GM12892 (cell line): ENCODE measurements at places on chromosomes 13 and 19.
A peak's percentile ranks its signal among the peaks of the same experiment; 100 is the strongest.

DNA sequence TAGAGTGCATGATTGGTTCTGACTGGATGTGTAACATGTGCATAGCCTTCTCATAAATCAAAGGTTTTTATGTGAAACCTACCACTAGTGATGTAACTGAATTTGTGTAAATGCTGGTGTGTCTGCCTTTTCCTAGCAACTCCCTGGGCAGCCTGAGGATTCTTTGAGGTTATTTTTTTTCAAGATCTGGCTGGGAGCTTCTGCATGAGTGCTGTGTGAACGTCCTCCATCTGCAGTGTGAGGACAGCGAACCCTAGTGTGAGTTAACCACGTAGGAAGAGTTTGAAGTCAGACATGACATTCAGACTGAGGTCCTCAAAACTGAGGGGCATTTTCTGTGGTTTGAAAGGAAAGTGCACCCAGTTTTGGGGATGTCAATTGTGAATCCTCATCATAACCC lies 39.9 kb downstream of the DPRX start:
- DNase-seq = no peak

- no peak for DNase-seq
Observed at GRCh38 chr19:6039566-6040225, 61.8 kb upstream of the RANBP3 start.

DNA sequence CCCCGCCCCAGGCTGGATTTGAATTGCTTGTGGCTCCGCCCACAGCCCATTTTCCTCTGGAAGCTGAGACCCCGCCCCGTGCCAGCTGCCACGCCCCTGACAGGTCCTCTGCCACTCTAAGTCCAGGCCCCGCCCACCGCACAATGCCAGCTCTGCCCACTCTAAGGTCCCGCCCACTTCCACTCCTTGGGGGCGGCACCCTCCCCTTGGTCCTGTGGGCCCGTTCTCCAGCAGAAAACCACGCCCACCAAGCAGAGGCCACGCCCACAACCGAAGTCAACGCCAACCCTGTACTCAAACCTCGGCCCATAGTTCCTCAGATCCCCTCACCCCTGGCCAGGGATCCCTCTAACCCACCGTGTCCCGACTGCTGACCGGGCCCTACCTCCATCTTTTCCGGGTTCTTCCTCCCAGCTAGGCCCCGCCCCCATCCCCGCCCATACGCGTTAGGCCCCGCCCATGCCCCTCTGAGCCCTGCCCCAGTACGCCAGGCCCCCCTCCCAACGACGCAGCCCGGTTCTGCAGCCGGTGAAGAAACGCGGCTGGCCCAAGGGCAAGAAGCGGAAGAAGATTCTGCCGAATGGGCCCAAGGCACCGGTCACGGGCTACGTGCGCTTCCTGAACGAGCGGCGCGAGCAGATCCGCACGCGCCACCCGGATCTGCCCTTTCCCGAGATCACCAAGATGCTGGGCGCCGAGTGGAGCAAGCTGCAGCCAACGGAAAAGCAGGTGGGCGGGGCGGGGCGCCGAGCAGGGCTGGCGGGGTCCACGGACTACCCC lies 1.3 kb downstream of the HMG20B start:
- DNase-seq = peak; percentile 85

DNA sequence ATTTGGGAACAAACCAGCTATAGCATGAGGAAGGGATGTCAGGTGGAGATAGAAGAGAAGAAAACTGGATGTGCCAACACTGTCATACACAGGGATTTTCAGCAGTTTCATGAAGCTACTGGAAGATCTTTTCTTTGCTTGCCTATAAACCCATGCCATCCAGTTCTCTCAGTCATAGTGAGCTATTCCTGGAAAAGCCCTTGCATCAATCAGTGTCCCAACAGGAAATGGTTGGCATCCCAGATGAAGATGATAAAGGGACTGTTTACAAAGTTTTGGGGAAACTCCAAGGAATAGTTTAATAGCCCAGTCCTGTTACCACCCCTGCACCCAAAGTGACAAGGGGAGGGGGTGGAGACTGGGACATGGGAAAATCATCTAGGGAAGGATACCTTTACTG lies 58.5 kb upstream of the ARGLU1 start:
- no peak for DNase-seq

DNA sequence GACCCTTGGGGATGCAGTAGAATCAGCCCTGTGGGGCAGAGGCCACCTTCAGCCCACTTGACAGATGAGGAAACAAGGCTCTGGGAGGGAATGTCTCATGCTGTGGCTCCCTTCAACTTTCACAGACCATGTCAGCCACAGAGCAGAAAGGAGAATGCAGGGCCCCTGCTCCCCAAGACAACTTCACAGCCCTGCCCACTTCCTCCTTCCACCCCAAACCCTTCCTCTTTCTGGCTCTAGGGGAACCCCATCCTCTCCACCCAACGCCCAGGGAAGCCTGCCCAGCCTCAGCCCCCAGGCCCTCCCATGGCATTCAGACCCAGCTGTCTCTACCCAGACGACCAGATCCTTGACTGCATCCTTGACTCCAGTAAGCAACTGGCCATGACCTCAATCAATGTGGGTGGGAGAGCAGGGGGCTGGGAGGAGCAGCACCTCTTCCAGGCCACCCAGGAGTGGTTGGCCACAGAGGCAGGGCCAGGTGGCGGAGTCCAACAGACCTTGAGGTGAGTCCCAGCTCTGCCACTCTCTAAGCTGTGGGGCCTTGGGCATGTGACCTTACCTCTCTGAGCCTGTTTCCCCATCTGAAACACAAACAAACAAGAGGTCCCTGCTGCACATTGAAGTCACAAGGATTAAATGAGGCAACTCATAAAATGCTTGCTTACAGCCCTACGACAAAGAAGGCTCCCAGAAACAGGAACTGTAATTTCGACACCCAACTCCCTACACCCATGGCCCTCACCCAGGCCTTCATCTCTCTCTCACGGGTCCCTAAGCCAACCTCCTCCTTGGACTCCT lies 15.8 kb downstream of the DEDD2 start:
- peak; percentile 80 for DNase-seq

- peak; percentile 89 for DNase-seq
Observed at GRCh38 chr19:49340069-49340864, 5.1 kb downstream of the CD37 start.

GRCh38 chr13:70723732-70724131 lies 615.5 kb upstream of the KLHL1 start:
- DNase-seq = no peak
